ENCODE measurements at places on chromosomes 3 and 15.

- DNase-seq, result no peak
Measured at GRCh38 chr3:12644331-12644937, 19.5 kb downstream of the RAF1 start.

GRCh38 chr3:25826510-25826909, 36.6 kb downstream of the OXSM start:
- DNase-seq, result no peak

DNA sequence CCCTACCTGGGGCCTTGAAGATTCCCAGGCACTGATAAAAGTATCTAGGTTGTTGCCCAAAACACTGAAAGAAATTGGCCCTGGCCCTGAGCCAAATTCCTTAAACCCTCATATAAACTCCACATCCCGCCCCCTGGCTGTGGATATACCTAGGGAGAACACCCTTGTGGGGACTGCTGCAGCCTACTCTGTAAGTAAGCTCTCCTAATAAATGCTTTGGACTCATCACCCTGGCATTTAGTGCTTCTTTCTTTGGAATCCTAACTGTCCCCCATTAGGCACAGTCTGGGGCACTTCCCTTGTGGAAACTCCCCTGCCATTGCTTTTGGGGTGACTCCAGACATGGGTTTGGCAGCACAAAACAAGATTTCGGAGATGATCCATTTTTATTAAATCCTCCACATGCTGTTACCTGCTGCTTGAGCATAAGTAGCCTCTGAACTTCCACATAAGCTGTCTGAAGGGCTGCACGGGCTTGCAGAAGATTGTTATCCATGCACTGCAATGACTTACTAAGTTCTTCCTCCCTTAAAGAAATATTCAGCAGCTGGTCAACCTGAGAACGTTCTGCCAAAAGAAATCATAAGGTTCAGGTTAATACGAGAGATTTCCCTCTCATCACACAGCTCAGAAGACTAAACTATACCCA, 46.4 kb downstream of the ZNF106 start:
- no peak for DNase-seq

GRCh38 chr3:113269661-113270060, 58.3 kb downstream of the BOC start:
- DNase-seq, result no peak

DNA sequence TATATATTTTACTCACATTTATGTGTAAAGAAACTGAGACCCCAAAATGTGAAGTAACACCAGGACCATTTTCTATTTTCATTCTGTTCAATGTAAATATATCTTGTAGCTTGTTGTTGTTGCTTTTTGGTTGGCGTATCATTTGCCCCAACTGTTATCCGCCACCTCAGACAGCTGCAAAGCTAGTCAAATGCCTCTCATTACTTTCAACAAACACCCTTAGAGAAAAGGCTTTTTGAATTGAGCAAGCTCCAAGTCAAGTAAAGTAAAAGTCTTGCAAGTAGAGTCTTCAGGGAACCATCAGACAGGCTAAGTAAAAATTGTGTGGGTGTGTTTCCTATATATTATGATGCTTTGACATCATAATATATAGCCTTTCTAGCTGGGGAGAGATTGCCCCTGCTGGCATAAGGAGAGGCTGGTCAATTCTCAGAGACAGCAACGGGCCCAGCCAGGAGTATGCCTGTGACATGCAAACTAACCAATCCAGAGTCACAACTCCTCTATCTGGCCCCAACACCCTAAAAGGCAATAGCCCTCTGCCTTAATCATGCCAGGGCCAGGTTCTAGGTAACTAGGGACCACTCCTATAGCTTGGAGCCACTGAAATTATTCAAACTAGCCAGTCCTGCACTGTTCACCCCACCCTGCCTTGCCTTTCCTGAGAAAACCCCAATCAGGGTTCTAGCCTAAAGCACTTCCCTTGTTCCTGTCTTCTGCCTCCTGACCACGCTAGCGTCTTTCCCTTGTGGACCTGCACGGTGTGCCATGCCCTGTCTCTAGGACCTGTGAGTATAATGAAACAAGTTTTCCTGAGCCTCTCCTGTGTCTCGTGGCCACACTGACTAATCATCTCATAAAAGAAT, 75.6 kb downstream of the RAD18 start:
- DNase-seq, result no peak

DNA sequence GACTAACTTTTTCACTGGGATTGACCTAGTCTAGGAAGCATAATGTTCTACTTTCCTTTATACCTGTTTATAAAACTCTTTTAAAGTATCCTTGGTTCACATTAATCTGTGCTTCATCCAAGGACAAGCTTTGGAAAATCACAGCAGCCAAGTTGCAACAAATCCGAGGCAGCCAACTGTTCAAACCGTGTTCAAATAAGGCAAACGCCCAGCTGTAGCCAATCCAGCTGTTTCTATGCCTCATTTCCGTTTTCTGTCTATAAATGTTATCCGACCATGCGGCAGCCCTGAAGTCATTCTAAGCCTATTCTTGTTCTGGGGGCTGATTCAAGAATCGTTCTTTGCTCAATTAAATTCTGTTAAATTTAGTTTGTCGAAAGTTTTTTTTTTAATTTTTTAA, 78.3 kb downstream of the FMN1 start:
- no peak for DNase-seq

- DNase-seq, result peak; percentile 63
Measured at GRCh38 chr15:49215768-49216739, 46.0 kb downstream of the GALK2 start.

DNA sequence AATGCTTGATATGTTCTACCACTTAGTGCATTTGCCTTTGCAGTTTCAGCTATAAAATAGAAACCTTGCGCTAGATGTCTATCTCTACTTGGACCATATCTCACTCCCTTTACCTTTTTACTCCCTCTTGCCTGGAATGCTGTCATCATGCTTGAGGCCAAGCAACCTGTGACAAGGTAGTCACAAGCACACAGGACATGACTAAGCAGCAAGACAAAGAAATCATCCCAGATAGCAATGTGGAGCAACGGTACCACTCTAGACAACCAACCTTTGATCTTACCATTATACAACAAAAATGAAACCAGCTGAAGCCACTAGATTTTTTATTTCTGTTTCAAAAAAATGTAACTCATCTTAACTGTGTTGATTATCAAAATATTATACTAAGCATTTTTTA, 50.5 kb upstream of the SPSB4 start:
- no peak for DNase-seq

DNA sequence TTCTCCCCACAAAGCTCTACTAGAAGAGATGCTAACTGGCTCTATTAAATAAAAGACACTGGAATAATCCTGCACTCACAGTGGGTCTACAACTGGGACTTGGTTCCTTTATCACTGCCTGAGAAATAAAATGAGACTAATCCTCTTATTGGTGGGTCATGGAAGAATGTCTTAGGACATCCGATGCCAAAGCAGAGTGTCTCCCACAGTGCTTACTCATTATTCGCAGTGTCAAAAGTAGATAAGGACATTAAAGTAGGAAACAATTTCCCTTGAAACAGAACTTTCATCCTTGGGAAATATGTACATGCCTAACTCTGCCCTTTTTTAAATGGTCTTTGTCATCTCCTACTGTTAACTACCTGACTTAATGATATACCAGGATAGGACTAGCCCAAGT, 71.5 kb downstream of the GSK3B start:
- no peak for DNase-seq

GRCh38 chr3:194488055-194488742, 1.4 kb upstream of the ATP13A3 start:
- DNase-seq, result no peak

- no peak for DNase-seq
Measured at GRCh38 chr3:182869059-182869458, 75.8 kb downstream of the ATP11B start.

- no peak for DNase-seq
Measured at GRCh38 chr15:35243758-35244157, 158.7 kb upstream of the NANOGP8 start.

- DNase-seq, result no peak
Measured at GRCh38 chr3:7847021-7847420, 654.6 kb upstream of the LMCD1 start.

GRCh38 chr3:176816937-176817336, 380.3 kb downstream of the TBL1XR1 start:
- DNase-seq, result no peak

DNA sequence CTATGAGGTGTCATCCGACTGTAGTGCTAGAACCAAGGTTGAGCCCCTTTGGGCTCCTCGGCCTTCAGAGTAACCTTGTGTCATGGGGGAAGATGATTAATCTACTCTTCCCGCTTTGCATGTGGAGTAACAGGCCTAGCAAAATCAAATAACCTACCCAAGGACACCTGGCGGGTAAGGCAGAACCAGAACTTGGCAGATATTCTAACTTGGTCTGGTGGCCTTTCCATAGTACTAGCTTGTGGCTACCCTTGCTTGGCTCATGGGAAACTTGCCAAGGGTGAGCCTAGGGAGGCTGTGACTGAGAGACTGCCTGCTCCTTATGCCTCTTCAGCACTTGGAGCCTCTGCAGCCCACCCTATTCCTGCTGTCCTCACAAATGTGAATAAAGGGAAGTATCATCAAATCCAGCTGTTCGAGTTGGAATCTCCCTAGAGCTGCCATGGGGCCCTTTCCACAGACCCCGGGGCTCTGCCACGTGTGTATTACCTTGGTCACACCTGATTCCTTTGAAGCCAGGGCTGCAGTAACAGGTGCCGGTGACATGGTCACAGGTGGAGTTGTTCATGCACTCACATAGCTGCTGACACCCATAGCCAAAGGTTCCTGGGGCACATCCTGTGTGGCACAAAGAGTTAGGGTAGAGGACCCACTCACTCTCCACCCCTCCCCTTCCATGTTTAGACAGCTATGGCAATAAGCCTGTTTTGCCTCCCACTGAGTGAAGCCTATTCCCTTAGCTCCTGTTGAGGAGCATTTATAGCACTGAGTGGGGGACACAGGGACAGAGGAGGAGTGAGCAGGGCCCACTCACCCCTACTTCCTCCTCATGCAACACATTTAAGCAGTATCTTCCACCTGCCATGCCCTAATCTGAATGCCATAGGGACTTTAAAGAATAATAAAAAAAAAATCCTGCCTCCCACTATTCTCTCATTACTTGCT, 46.0 kb downstream of the RAB11A start:
- DNase-seq, result no peak

DNA sequence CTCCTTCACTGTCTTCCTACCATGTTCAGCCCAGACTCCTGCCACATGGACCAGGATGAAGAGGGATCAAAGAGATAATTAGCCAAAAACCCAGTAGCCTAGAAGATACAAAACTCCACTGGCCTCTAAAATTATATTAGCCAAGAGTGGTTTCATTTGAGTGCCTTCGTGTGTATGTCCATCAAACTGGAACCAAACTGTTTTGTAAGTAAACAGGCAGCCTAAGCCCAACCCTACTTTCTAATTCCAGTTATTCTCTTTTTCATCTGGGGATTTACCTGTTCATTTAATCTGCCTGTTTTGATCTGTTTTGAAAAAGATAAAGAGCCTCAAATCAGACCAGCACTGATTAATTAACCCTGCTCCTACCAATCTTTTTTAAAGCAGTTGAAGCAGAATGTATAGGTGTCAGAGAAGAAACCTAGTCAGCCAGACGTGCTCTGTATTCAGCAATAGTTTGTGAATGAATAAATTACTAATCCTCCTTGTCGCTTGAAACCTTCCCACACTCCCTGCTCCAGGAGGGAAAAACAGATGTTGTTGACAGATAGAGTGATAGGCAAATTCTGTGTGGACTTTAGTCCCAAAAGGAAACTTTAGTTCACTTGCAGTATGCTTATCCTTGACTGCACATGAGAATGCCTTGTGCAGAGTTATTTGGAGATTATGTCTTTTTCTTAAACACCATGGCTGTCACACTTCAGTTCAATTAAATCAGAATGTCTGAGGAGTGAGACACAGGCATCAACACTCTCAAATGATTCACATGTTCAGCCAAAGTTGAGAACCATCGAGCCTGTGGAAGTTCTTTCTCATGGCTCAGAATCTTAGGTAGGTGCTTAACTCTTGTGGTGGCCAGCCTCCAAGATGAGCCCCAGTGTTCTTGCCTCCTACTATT, 55.5 kb upstream of the ZBED2 start:
- DNase-seq, result no peak

DNA sequence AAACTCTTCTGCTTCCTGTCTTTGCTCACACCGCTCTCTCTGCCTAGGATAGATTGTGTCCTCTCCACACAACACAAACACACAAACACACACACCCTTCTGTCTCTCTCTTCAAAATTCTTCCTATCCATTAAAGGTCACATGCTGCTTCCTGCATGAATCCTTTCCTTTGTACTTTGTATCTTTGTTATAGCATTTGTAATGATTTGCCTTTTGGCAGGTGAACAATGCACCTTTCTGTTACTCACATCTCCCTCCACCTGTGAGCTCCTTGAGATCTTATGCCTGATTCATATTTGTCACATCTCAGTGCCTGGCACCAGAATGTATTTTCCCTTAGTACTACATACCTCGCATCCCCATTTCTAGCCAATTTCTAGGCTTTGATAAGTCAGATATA, 251.4 kb upstream of the UMPS start:
- no peak for DNase-seq

DNA sequence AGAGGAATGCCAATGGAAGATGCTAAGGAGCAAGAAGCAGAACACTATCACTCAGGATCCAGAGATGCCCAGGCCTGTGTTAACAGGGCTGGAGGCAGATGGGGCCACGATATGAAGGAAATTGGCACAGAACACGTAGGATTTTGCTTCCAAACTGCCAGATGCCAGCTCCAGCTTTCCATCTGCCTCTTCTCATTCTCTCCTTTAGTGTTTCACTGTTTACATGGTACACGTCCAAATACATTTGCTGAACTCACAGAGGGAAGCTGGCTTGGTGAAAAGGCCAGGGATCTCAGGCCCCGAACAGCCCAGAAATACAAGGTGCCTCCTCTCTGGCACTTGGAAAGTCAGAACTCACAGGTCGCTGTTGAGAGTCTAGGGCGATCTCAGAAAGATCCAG, 187.0 kb downstream of the NTRK3 start:
- DNase-seq, result no peak

DNA sequence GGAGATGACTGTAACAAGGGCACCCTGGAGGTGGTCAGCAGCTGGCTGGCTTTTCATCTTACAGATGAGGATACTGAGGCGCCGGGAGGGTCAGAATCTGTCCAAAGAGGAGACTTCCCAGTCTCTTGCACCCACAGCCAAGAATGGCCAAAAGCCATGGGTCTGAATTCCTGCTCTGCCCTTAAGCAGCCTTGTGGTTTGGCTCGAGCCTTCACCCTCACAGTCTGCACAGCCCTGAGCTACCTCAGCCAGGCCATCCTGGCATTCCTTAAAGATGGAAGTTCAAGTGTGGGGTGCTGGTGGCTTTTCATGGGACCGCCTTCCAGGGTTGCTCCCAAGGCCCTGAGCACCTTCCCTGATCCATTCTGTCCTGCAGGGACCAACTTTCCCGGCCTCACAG, 59.2 kb downstream of the CACNA2D2 start:
- no peak for DNase-seq

DNA sequence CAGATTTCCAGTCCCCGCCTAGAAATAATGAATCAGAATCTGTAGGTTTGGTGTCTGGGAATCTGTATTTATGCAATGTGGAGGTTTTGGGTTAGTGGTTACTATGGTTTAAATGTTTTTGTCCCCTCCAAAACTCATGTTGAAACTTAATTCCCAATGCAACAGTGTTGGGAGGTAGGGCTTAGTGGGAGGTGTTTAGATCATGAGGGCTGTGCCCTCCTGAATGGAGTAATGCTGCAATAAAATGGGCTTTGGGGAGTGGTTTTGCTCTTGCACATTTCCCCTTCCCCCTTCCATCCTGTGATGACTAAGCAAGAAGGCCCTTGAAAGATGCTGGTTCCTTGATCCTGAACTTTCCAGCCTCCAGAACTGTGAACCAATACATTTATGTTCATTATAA, 9.2 kb upstream of the RFC4 start:
- DNase-seq, result no peak

GRCh38 chr3:197882586-197882985, 67.4 kb upstream of the RPL35A start:
- no peak for DNase-seq

- DNase-seq, result no peak
Measured at GRCh38 chr3:25493246-25493645, 65.2 kb downstream of the RARB start.

All from Right ventricle myocardium inferior (tissue), 1 donor.